NCI-H1105 treated with DMSO at 0.1 percent for 48 hours (cell line): ENCODE measurements at places on chromosomes 2 and 18.

GRCh38 chr2:64711252-64711800, 57.6 kb upstream of the SERTAD2 start:
- no peak for DNase-seq

DNA sequence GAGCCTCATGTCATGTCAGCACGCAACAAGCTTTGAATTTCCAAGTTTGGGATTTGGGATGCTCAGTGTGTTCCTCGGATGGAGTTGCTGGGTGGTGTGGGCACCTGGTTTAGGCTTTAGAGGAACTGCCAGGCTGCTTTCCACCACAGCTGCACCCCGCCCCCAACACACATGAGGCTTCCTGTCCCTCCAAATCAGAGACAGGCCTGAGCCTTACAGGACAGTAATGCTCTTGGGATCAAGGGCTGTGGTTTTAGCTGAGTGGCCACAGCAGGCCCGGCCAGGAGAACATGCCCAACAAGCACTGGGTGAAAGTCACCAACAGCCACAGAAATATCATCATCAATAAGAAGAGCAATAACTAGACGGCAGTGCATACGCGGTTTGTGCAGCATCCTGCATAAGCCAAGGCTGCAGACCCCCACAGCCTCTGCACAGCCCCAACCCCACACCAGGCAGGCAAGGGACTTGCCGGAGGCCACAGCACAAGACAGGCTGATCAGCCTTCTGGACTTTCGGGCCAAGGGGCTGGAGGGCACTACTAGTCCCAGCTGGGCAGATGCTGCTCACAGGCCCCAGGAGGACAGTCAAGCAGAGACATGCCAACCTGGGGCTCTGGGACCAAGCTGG, 29.7 kb upstream of the GPC1 start:
- no peak for DNase-seq

DNA sequence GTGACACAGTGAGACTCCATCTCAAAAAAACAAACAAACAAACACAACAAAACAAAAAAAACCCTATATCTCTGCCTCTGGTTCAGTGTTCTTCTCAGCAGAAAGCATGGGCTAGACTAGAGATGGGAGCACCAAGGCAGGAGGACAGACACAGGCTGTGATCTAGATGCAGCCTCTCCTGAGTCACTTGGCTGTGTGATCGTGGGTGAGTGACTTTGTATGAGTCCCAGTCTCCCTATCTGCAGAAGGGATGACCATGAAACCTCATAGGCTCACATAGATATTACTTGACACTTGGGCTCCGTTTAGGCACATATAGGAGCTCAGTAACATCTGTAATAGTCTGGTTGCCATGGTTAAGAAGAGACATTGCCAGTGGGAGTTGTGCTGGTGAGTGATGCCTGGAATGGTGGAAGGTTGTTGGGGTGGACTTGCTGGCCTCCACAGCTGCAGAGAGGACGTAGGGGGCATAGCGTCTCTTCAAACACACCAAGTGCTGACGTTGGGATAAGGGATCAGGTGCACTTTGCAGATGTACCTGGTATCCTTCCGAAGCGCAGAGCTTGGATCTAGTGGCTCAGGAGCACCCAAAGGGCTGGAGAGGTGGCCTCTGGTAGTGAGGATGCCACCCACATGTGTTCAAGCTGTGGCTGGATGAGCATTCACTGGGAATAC, 318.9 kb upstream of the HS6ST1 start:
- no peak for DNase-seq

- peak; percentile 85 for DNase-seq
Measured at GRCh38 chr2:159971365-159972152, 90.9 kb downstream of the PLA2R1 start.

DNA sequence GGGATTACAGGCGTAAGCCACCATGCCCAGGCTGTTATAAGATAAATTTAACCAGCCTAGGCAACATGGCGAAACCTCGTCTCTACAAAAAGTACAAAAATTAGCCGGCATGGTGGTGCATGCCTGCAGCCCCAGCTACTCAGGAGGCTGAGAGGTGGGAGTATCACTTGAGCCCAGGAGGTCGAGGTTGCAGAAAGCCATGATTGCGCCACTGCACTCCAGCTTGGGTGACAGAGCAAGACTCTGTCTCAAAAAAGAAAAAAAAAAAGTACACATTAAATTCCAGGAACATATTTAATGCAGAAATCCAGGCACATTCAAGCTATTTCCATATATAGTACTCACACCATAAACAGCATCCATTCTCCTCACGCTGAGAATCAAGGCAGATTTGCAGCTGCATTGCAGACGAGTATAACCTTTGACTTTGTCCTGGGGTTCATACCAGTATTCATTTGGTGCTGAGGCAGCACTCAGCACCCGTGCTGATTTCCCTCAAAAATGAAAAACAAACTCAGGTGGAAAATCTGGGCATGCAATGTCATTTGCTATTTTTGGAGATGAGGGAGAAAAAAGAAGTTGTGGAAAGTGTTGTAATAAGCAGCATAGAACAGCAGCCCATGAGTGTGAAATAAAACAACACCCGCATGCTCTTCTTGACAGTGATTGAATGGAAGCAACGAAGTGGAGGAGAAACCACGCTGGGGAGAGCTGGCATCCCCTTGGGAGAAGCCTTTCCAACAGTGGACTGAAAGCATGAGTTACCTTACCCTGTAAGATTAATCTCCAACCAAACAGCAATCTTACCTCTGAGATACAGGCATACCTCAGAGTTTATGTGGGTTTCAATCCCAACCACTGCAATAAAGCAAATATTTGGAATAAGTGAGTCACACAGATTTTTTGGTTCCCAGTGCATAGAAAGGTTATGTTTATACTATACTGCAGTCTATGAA, 46.8 kb upstream of the ANXA4 start:
- no peak for DNase-seq
